Cardiac ventricle fibroblast (primary cell): ENCODE measurements at places on chromosomes 11 and 22. TPM values are rescaled to one million over a fixed set of nuclear protein-coding genes. Genes with fewer than 3 reads are reported as not detected.

CEP126 gene
- 4.1 and 4.2 TPM in 2 replicates for total RNA-seq

SYT13 gene
- not detected in 2 replicates for total RNA-seq

GLYAT gene
- total RNA-seq, result not detected in 2 replicates

OLFML1 gene
- total RNA-seq, result 24.4 and 26.4 TPM in 2 replicates

SLC39A13 gene
- total RNA-seq, result 104 and 110 TPM in 2 replicates

NXPE4 gene
- not detected in 2 replicates for total RNA-seq

ACRV1 gene
- not detected in 2 replicates for total RNA-seq

MFRP gene
- total RNA-seq, result 0.12 TPM in 1 of 2 replicates, not detected in the other

SERPING1 gene
- total RNA-seq, result 762 and 840 TPM in 2 replicates

SCO2 gene
- 1.5 and 4.2 TPM in 2 replicates for total RNA-seq

MICALL1 gene
- total RNA-seq, result 24.8 and 26.9 TPM in 2 replicates

OR5B2 gene
- total RNA-seq, result not detected in 2 replicates

DGCR2 gene
- 36.3 and 39.6 TPM in 2 replicates for total RNA-seq

CCDC116 gene
- total RNA-seq, result 0.19 and 0.34 TPM in 2 replicates

TIMM10 gene
- total RNA-seq, result 22.4 and 34.1 TPM in 2 replicates

KRTAP5-8 gene
- not detected in 2 replicates for total RNA-seq

C1QTNF4 gene
- 0.20 and 1.6 TPM in 2 replicates for total RNA-seq

OR4C45 gene
- total RNA-seq, result not detected in 2 replicates

TBX10 gene
- total RNA-seq, result not detected in 2 replicates

AASDHPPT gene
- 42.2 and 42.3 TPM in 2 replicates for total RNA-seq

SPDYC gene
- not detected in 2 replicates for total RNA-seq

IL10RA gene
- total RNA-seq, result not detected in 2 replicates

DAGLA gene
- 1.6 TPM in 2 replicates for total RNA-seq

C22orf42 gene
- not detected in 2 replicates for total RNA-seq

PLAAT5 gene
- 0.94 and 1.1 TPM in 2 replicates for total RNA-seq

RTN4RL2 gene
- 1.4 and 2.7 TPM in 2 replicates for total RNA-seq

ART1 gene
- not detected in 2 replicates for total RNA-seq

GGTLC3 gene
- not detected in 2 replicates for total RNA-seq

GRAMD4 gene
- 10.0 and 10.2 TPM in 2 replicates for total RNA-seq

OR10A5 gene
- not detected in 2 replicates for total RNA-seq

UPB1 gene
- total RNA-seq, result not detected in 2 replicates

CHRDL2 gene
- not detected in 2 replicates for total RNA-seq

OR51B5 gene
- total RNA-seq, result not detected in 2 replicates

TBC1D22A gene
- 12.5 and 15.0 TPM in 2 replicates for total RNA-seq

C11orf42 gene
- not detected in 2 replicates for total RNA-seq

RPS6KA4 gene
- total RNA-seq, result 30.3 and 38.8 TPM in 2 replicates

MAPK8IP2 gene
- 0.24 and 0.50 TPM in 2 replicates for total RNA-seq

APOL5 gene
- total RNA-seq, result not detected in 2 replicates

ATM gene
- 50.5 and 74.8 TPM in 2 replicates for total RNA-seq

C11orf86 gene
- total RNA-seq, result not detected in 2 replicates

SMIM38 gene
- total RNA-seq, result not detected in 2 replicates

ARHGAP8 gene
- total RNA-seq, result not detected in 2 replicates

OOSP1 gene
- total RNA-seq, result not detected in 2 replicates

OR51B2 gene
- not detected in 2 replicates for total RNA-seq

GNAZ gene
- 0.06 and 0.20 TPM in 2 replicates for total RNA-seq

KCNK7 gene
- total RNA-seq, result not detected in 2 replicates

SLC22A12 gene
- total RNA-seq, result not detected in 2 replicates

SMC1B gene
- not detected in 2 replicates for total RNA-seq

MEI1 gene
- not detected in 2 replicates for total RNA-seq
